ENCODE measurements at places on chromosomes 2 and 18.

GRCh38 chr18:27845897-27846296 is 331.0 kb downstream of the CDH2 start:
- DNase-seq: no peak

GRCh38 chr2:220181165-220181564 is 553.7 kb downstream of the SLC4A3 start:
- no peak for DNase-seq

- DNase-seq: no peak
Observed at GRCh38 chr2:68196120-68196716, 38.5 kb downstream of the PNO1 start.

GRCh38 chr18:76564117-76564516 is 69.1 kb upstream of the ZNF516 start:
- no peak for DNase-seq

- no peak for DNase-seq
Observed at GRCh38 chr2:69237070-69237670, 149.9 kb downstream of the GFPT1 start.

GRCh38 chr2:71459084-71459431 is 5.7 kb downstream of the DYSF start:
- no peak for DNase-seq

GRCh38 chr2:27954771-27955383 is 64.3 kb downstream of the BABAM2 start:
- DNase-seq: no peak

GRCh38 chr2:224843141-224843540 is 127.0 kb upstream of the CCDC195 start:
- DNase-seq: no peak

- DNase-seq: no peak
Observed at GRCh38 chr2:183991968-183992367, 606.4 kb upstream of the ZNF804A start.

DNA sequence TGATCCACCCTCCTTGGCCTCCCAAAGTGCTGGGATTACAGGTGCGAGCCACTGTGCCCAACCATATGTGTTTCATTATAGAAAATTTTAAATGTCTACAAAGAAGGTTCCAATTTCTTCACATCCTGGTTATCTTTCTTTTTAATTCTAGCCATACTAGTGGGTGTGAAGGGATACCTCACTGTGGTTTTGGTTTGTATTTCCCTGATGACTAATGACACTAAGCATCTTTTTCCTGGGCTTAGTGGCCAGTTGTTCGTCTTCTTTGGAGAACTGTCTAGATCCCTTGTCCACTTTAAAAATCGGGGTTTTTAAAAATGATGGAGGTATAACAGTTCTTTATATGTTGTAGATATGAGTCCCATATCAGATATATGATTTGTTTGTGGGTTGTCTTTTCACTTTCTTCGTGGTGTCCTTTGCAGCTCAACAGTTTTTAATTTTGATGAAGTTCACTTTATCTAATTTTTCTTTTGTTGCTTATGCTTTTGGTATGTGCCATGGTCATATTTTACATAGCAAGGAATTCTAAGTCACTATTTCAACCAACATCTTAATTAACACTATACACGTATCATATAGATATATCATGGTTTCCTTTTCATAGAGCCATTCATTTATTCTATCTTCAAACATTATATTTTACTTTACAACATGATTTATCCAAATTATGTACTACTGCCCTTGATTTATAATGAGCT is 135.0 kb upstream of the RIOK3 start:
- no peak for DNase-seq

- no peak for DNase-seq
Observed at GRCh38 chr2:62794791-62795190, 89.3 kb downstream of the EHBP1 start.

GRCh38 chr2:240456447-240457222 is 21.2 kb downstream of the GPC1 start:
- no peak for DNase-seq

DNA sequence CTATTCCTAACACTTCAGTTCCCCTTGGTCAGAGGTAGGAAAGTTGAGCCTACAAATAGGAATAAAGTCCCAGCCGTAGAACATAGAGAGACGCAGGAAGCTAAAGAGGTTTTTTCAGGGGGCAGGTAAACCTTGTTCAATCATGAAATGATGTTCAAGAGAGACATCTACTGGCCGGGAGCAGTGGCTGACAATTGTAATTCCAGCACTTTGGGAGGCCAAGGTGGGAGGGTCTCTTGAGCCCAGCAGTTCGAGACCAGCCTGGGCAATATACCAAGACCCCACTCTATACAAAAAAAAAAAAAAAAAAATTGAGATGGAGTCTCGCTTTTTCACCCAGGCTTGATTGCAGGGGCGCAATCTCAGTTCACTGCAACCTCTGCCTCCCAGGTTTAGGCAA is 66.7 kb upstream of the DNAJC10 start:
- DNase-seq: peak; percentile 81

Measured in endodermal cell (in vitro differentiated cells).